Stimulated activated CD4-positive, alpha-beta T cell treated with anti-CD3 and anti-CD28 coated beads, TNF-alpha, amount 100 ng/mL, for 1 hour (primary cell): ENCODE measurements at places on chromosomes 2 and 18.
A peak's percentile ranks its signal among the peaks of the same experiment; 100 is the strongest.

DNA sequence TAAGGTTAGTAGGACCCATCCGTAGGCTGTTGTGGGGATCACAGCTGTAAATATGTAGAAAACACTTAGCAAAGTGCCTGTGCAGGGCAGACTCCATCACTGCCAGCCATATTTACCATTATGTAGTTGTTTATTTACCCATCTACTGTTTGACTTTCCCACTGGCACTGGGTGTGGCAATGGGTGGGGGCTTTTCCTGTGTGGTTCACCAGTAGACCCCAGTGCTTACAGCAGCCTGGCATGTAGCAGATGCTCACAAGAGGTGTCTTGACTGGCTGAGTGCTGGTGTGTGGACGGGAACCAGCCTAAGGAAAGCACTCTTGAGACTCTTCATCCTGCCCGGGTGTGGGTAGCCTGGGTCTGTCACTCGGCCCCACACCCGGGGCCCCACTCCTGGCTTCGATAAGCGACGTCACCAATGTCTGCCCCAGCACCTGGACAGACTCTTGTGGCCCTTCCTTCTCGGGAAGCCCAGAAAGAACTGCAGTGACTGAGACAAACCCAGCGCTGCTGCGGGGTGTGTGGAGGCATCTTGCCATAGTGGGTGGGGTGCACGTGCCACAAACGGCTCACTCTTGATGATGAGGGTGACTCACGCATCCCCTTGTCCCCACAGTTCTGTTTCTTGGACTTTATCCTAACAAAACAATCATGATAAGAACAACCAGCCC, 78.3 kb downstream of the HDAC4 start:
- no peak for DNase-seq

DNA sequence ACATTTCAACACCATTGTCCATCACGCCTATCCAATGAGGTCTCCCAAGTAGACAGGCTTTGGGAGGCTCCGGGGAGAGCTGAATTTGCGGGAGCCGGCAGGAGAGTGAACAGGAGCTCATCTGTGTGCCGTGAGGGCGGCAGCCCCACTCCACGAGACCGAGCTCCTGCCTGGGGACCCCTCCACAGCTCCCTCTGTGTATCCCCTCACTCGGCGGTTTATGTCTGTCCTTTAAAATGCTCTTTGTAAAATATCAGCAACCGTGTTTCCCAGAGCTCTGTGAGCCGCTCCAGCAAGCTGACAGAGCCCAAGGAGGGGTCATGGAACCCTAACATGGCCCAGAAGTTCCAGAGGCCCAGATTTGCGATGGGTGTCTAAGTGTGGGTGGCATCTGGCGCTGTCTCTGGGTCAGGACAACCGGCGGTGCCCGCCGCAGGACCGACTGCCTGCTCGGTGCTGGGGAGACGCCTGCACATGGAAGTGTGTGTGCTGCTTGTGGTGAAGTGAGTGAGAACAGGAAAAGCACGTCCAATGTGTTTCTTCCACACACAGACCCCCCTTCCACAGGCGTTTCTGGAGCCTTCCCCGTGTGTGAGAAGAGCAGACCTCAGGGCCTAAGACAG, 34.8 kb downstream of the SLC66A2 start:
- DNase-seq = no peak

DNA sequence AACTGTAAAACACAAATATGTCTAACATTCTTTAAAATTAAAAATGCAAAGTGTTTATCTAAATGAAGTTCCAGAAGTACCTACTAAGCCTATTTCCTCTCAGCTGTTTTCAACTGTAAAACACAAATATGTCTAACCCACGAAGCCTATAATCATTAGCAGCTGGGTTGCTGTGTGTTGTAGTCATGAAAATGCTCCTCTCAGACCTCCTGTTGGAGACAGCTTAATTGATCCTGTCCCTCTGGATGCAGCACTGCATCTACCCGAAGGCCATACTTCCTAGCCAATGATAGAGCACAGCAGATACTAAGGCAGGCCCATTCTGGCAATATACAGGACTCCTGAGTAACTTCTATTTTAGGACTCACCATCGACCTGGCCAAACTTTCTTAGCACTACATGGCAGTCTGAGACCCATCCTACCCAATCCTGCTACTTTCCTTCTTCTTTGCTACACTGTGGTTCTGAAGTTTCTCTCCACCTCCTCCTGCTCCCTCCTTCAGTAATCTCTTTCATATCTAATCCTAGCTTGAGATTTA, 92.5 kb upstream of the RBBP8 start:
- DNase-seq = no peak

DNA sequence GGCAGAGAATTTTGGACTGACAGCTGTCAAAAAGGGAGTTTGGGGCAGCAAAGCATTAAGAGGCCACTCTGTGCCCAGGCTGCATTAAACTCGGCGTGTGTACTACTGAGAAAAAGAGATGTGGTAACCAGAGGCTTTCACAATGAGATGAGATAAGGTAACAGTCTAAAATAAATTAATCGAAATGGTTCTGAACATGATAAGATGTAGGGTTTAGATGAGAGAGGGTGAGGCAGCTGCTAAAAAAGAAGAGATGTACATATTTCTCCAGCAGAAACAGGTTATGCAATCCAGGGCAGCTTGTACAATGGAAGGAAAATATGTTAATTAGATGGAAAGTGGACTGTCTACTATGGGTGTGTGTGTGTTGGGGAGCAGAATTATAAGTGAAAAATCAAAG, 39.2 kb upstream of the ACTR3 start:
- DNase-seq = no peak

DNA sequence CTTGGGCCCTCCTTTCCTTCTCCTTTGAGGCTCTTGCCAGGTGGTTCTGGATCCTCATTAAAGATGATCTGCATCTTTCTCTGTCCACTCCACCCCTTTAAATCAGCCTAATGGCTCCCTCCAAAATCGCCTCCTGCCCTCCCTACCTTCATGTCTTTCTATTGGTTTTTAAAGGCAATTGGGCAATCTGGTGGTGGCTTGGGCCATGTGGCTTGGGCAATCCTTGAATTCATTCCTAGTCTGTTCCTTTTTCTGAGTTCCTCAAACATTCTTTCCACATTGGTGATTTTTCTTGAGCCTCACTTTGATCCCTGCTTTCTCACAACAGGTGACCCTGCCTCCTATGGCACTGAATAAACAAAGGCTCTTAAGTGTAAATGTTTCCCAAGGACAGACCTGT, 266.2 kb upstream of the REV1 start:
- no peak for DNase-seq

DNA sequence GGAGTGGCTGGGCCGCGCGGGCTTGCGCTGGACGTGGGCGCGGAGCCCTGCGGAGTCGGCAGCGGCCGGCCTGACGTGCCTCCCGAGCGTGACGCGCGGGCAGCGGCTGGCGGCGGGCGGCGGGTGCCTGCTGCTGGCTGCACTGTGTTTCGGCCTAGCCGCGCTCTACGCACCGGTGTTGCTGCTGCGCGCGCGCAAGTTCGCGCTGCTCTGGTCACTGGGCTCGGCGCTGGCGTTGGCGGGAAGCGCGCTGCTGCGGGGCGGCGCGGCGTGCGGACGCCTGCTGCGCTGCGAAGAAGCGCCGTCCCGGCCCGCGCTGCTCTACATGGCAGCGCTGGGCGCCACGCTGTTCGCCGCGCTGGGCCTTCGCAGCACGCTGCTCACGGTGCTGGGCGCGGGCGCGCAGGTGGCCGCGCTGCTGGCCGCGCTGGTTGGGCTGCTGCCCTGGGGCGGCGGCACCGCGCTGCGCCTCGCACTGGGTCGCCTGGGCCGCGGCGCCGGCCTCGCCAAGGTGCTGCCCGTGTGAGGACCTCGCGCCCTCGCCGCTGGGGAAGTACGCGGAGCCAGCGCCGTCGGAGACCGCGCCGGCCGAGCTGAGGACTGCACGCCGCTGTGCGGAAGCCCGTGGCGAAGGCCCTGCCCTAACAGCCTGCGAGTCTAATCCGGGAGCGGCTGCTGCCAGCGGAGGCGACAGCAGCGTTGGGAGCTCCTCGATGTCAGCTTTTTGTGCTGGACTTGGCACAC, 526 bp downstream of the SFT2D3 start:
- peak; percentile 43 for DNase-seq

DNA sequence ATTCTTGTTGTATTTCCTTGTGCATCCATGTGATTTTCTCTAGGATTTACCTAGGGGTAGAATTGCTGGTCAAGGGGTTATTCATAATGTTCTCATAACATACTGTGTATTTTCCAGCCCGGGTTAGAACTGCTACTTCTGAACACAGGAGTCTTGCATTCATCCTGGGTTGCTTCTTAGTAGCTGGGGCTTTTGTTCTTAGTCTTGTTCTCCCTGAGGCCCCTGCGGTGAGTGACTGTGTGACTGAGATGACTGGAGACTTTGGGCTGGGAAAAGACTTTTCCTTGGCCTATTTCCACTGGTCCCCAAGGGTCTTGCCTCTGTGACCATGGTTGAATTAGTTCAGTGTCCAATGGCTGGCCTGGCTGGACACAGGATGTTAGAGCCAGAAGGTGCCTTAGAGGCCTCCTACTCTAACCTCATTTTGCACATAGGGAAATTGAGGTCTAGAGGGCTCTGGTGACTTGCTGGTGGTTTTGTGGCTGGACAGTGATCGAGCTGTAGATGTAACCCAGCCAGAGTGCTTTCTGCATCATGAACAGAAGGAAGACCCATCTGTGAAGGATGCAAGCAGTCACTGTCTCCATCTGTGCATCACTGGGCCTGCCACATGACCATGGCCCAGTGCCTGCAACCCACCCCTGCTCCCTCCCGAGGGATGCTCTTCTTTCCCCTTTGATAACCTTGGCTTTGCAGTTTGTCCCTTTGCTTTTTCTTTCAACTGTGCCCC, 233.3 kb downstream of the FHOD3 start:
- DNase-seq = no peak

DNA sequence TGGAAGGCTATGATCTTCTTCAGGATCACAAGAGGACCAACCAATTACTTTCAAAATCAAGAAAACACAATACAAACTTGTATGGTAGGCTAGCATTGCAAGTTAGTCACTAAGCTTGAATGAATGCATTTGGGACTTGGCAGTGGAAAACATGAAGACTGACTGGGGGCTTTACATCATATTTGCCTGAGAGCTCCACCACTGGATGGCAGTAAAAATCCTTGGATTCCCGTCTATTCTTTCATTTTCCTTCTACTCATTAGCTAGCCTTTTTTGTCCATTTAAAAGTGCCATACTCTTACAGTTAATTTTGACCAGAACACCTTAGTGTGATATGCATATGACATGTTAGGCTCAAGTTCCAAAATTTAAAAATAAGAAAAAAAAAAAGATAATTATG, 63.5 kb upstream of the RASGRP3 start:
- no peak for DNase-seq

- DNase-seq = no peak
Measured at GRCh38 chr2:210188755-210189154, 17.5 kb upstream of the KANSL1L start.

GRCh38 chr2:152047824-152048471, 50.9 kb downstream of the CACNB4 start:
- DNase-seq = no peak

- DNase-seq = no peak
Measured at GRCh38 chr2:8263901-8264300, 418.0 kb upstream of the ID2 start.

GRCh38 chr2:237154082-237154638, 68.5 kb downstream of the COPS8 start:
- peak; percentile 2 for DNase-seq

GRCh38 chr2:229713371-229714079, 830 bp downstream of the DNER start:
- no peak for DNase-seq

GRCh38 chr2:119862127-119862889, 102.6 kb downstream of the PTPN4 start:
- DNase-seq = no peak

- no peak for DNase-seq
Measured at GRCh38 chr2:54271189-54271588, 15.2 kb upstream of the TSPYL6 start.

DNA sequence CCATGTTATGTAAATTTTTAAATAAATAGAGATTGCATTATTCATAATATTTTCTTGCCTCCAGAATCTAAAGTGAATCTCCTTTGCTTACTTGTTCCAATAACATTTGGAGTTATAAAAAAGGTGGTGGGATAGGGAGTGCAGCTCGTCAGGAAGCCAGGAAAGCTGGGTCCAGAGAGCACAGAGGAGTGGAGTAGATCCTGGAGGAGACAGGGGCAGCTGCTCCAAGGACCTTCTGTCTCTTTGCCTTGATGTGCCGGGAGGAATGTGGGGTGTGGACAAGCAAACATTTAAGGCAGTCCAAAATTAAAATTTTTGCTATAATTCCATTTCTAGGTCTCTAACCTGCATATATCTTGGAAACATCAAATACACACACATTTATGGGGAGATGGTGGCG, 29.3 kb downstream of the HAUS1 start:
- DNase-seq = no peak

- DNase-seq = no peak
Measured at GRCh38 chr18:35526495-35527059, 28.8 kb upstream of the INO80C start.

DNA sequence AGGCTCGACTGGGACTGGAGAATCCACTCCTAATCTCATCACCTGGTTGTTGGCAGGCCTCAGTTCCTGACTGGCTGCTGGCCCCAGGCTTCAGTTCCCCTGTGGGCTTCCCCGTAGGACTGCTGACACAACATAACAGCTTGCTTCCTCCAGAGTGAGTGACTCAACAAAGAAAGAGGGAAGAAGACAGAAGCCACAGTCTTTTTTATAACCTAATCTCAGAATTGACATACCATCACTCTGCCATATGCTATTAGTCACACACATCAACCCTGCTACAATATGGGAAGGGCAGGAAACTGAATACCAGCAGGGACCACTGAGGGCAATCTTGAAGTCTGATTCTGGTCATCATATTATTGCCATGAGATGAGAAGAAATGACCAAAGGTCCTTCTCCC, 76.8 kb upstream of the SLC14A2 start:
- no peak for DNase-seq

DNA sequence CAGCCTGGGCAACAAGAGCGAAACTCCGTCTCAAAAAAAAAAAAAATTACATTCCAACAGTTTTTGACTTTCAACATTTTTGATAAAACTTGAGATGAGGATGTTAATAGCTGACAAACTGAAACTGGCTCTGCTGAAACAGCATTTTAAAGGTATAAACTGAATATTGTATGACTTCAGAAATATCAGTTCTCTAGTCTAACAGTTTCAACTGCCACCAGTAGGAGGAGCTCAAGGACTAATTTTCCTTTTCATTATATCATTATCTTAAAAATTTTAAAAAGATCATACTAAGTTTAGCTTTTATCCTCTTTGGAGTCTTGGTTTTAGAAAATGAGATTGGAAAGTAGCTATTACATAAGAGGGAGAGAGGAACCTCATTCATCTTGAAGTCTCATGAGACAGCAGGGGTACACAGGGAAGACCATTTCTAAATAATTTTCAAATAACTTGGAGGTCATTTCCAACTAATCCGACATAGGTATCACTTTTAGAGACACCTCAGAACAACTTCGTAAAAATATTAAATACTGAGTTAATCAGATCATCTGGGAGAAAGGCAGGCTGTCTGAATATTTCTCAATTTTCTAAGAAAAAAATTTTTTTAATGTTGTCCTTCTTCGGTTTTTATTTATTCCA, 37.6 kb upstream of the MCM6 start:
- DNase-seq = no peak

GRCh38 chr2:176079831-176080539, 3.8 kb downstream of the EVX2 start:
- DNase-seq = no peak

- DNase-seq = no peak
Measured at GRCh38 chr18:67232406-67232805, 284.1 kb downstream of the DSEL start.
